ENCODE measurements at places on chromosomes 3 and 15. TPM values are rescaled to one million over a fixed set of nuclear protein-coding genes. Genes with fewer than 3 reads are reported as not detected.

GRCh38 chr3:3201611-3202010 is 22.1 kb upstream of the CRBN start:
- DNase-seq, result no peak

DNA sequence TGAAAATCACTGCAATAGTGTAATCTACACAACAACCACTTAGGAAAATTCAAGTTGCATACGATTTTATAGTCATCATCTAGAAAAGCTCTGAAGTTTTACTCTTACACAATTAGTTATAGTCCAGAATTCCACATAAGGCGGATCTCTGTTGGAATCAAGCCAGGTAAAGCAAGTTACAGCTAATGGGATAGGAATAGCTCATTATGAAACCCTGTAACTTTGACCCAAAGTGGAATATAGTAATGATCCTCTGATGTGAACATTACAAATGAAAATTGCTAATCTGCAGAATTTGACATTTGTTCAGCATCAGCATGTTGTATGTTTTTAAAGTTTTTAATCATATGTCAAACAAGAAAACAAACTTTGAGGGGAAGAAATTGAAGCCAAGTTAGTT is 4.4 kb downstream of the CERS3 start:
- DNase-seq, result no peak

GRCh38 chr3:43152649-43153048 is 46.8 kb upstream of the POMGNT2 start:
- DNase-seq, result peak; percentile 60

GRCh38 chr3:170111147-170111771 is 70.3 kb downstream of the PHC3 start:
- DNase-seq, result no peak

- no peak for DNase-seq
Measured at GRCh38 chr3:4986175-4986781, 7.0 kb downstream of the BHLHE40 start.

DNA sequence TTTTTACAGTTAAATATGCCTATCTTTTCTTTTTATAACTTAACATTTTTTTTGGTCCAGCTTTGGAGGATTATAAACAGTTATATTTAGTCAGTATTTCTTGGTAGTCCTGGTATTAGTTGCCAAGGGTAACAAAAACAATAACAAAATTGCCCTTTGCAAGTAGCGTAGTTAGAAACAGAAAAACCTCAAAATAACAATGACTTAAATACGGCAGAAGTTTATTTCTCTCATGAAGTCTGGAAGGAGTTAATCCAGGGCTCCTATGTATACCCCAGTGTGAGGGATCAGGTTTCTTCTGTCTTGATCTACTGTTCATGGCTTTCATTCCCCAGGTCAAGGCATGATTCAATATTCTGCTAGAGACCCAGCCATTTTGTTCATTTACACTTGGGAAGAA is 14.1 kb upstream of the MYH15 start:
- DNase-seq, result peak; percentile 51

DNA sequence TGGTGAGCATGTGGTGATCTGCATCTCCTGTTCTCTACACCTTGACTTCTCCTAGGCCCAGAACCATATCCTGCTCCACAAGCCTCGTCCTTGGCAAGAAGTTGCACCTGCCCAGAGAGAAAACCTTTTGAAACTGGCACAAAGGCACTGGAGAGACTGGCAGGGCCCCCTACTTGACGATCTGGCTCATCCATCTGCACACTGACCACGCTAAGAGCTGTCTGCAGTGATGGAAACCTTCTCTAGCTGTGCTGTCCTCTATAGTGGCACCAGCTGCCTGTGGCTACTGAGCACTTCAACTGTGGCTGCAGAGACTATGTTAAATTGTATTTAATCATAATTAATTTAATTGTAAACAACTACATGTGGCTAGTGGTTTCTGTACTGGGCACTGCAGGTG is 26.2 kb upstream of the SRP14 start:
- DNase-seq, result no peak

- DNase-seq, result no peak
Measured at GRCh38 chr3:30720586-30721313, 114.3 kb downstream of the TGFBR2 start.

GRCh38 chr15:72184165-72184811 is 13.3 kb downstream of the GRAMD2A start:
- no peak for DNase-seq

DNA sequence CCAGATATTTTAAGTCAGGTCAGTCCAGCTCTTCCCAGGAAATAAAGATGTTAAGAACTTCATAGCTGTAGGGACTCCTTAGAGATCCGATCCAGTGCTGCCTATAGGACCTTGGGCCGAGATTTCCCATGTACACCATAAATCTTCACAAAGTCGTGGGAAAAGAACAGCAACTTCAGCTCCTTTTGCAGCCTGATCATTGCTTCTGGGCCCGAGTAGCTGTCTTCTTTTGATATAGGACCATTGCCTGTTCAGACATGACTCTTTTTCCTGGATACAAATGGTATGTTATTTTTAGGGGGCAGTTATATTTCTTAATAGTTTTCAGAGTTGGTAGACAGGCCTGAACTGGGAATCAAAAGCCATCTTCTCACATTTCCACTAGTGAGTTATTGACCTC is 20.5 kb downstream of the IL1RAP start:
- DNase-seq, result peak; percentile 46

GRCh38 chr3:87710511-87710910 is 348.3 kb downstream of the CGGBP1 start:
- DNase-seq, result no peak

- no peak for DNase-seq
Measured at GRCh38 chr3:82834098-82834497, 1072.7 kb upstream of the GBE1 start.

DNA sequence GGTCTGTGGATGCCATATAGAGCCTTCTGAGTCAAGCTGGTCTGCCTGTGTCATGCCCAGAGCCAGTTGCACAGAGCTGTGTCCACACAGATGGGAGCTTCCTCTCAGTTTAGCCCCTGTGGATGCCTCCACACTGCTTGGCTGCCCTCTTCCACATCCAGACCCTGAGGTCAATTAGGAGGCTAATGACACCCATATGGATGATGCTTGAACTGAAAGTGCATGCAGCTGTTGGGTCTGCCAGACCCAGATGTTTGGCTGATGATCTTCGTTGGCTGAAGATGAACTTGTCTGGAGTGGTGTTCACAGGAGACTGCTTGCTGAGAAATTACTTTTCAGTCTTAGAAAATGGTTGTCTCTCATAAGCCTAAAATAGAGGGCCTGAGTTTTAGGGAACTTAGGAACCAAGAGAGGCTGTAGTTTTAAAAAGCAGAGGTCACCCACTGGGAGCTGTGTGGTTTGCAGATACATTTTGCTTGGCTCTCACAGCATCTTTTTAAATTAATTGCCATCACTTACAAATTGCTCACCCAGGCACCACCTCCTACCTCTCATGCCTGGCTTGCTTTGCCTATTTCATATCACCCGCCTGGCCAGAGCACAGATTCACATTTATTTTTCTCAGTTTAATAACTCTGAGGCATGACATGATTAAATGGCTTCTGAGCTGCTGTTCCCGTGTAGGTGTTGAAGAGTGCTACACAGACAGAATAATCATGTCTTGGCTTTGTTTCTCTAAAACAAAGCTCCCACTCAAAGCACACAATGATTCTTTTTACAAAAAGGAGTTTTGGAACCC is 176.1 kb downstream of the MINAR1 start:
- peak; percentile 89 for DNase-seq

GRCh38 chr3:52503788-52504424 is 8.8 kb downstream of the STAB1 start:
- no peak for DNase-seq

- DNase-seq, result no peak
Measured at GRCh38 chr15:89039142-89039541, 49.1 kb upstream of the ABHD2 start.

DNA sequence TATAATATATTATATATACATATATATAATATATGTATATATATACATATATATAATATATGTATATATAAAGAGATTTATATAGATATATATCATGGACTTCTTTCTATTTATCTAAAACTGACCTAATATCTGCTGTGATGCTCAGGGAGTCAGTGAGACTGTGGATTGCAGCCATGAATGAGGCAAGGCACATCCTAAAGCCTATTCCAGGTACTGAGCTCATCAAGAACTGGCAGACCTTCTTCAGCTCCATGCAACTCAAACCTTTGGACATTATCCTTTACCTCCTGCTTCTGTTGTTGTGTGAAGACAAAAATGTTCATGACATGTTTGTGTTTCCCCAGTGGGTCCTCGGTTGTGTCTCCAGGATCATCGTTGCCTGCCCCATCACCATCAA is 7.7 kb upstream of the LPP start:
- no peak for DNase-seq

- no peak for DNase-seq
Measured at GRCh38 chr3:54895613-54896012, 32.2 kb downstream of the LRTM1 start.

GRCh38 chr15:99057697-99058420 is 47.0 kb upstream of the SYNM start:
- DNase-seq, result no peak

DNA sequence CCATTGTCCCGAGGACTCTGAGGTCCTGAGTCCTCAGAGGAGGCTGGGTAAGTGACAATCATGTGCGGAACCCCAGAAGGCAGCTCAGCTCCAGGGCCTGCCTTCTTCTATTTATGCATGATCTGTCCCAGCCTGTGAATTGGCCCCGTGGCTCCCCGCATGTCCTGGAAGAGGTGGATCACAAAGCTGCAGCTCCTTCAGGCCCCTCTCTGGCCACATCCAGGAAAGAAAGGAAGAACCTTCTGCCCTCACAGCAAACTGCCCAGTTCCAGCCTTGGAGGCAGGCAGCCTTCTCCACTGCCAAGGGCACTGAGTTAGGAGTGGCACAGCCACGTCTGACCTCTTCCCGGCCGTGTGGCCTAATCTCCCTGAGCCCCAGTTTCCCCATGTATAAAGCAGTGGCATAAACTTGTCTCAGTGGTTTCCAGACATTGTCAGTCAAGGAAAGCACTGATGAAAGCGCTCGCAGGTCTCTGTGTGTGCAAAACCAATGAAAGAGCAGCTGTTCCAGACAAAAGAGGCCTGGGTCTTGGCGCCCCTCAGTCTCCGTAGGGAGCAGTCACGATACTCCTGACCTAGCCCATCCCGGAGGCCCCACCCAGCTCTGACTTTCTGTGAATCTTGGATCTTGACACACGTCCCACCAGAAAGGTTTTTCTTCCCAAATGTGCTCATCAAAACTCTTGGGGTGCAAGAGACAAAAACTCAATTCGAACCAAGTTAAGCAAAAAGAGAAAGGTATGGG is 497.3 kb downstream of the SHQ1 start:
- DNase-seq, result no peak

GRCh38 chr3:173823911-173824460 is 426.4 kb downstream of the NLGN1 start:
- no peak for DNase-seq

GRCh38 chr3:128929364-128929763 is 49.9 kb downstream of the ACAD9 start:
- DNase-seq, result no peak

GRCh38 chr3:129576514-129577352 is 29.7 kb downstream of the PLXND1 start:
- peak; percentile 78 for DNase-seq

DNA sequence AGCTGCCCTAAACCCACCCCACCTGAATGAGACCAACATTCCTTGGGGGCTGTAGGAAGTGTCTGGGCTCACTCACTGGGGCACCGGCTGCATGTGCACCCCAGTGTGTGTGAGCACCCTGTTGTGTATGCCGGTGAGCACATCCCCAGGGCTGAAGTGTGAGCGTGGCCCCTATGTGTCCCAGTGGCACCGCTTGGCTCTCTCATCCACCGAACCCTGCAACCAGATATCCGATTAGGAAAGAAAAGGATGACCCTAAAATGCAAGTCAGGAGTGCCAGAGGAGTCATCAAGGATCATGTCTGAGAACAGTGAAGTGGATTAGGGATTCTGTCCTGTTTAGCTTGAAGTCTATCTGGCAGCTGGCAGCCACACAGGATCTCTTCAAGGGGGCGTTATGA is 84.0 kb upstream of the ALDH1L1 start:
- DNase-seq, result no peak

DNA sequence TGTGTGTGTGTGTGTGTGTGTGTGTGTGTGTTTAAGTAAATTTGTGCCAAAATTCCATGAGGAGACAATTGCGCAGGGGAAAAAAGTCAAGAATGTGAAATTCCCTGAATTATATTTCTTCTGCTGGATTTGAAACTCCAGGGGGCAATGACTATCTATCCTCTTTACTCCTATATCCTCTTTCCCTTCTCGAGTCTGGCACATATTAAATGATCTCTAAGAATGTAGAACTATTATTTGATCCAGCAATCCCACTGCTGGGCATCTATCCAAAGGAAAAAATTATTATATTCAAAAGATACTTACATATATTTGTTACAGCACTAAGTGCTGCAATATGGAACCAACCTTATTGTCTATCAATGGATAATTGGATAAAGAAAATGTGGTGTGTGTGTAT is 350.1 kb upstream of the ADAMTS9 start:
- peak; percentile 84 for DNase-seq

GRCh38 chr15:43225201-43225949 is 4.6 kb upstream of the EPB42 start:
- DNase-seq, result peak; percentile 81

GRCh38 chr3:27848826-27849225 is 126.7 kb upstream of the EOMES start:
- DNase-seq, result no peak

- DNase-seq, result no peak
Measured at GRCh38 chr15:38283010-38283409, 30.4 kb downstream of the SPRED1 start.

- DNase-seq, result no peak
Measured at GRCh38 chr3:108420926-108421325, 89.5 kb downstream of the MYH15 start.

Gene LSG1
- 20.6 TPM for polyA plus RNA-seq

Gene CNTN4
- 6.5 TPM for polyA plus RNA-seq

Gene KBTBD12
- polyA plus RNA-seq, result 7.9 TPM

Gene ZIC4
- 6.1 TPM for polyA plus RNA-seq

Gene FAH
- polyA plus RNA-seq, result 11.6 TPM

Gene UCN2
- not detected for polyA plus RNA-seq

Gene SGO1
- polyA plus RNA-seq, result 4.5 TPM

Gene PSTPIP1
- polyA plus RNA-seq, result 2.7 TPM

Gene ANO10
- 15.2 TPM for polyA plus RNA-seq

Gene SERINC4
- 0.45 TPM for polyA plus RNA-seq

Gene GOLIM4
- 46.9 TPM for polyA plus RNA-seq

Gene BUB1B
- polyA plus RNA-seq, result 13.5 TPM
